PC-9 (cell line): ENCODE measurements at places on chromosomes 4 and X. TPM values are rescaled to one million over a fixed set of nuclear protein-coding genes. Genes with fewer than 3 reads are reported as not detected.

BRS3 gene
- not detected in 2 replicates for total RNA-seq

DNA sequence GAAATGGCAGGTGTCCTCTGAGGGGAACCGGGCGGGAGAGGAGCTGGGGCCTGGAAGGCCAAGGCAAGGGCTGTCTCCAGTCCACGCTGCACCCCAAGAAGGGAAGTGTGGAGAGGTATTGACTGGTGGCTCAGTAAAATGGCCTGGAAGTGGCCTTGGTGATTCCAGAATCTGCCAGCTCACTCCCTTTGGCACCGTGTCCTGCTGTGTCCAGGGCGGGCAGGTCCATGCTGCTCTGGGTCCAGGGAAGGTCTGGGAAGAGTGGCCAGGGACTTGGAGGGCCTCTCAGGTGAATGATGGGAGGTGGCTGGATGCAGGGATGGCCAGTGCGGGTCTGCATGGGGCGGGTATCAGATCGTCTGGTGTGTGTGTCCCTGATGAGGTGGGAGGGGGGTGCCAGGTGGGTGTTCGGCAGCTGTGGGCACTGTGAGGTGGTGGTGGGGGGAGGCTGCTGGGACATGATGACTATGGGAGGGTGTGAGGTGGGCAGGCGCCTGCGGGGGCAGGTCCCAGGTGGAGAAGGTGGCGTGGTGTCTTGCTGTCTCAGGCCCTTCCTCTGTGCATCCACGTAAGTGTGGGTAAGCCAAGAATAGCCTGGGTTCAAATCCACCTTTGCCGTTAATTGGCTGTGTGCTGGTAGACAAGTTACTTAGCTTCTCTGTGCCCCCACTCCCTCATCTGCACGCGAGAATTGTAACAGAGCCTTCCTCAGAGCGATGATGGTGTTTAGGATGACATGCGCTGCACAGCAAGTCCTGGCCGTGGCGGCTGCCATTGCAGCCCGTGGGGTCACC lies 17.7 kb downstream of the RGS12 start:
- no peak overlapping the region for H3K4me3 ChIP-seq
- DNase-seq, result no peak
- H3K4me1 ChIP-seq, result peaks cover 23% of the 10 kb centered on the region
- H3K27ac ChIP-seq, result no peak overlapping the region

SPANXB1 gene
- 24.3 and 31.4 TPM in 2 replicates for total RNA-seq

- no peak overlapping the region for H3K27ac ChIP-seq
- peak; percentile 42 for DNase-seq
- no peak overlapping the region for H3K4me3 ChIP-seq
- H3K27me3 ChIP-seq, result no peaks in the 10 kb centered on the region
Measured at GRCh38 chrX:154136627-154137161, 7.3 kb upstream of the OPN1LW start.

TREX2 gene
- 2.0 and 2.3 TPM in 2 replicates for total RNA-seq

GRCh38 chr4:25233194-25233593 lies 639 bp upstream of the PI4K2B start:
- H3K27ac ChIP-seq, result no peak overlapping the region
- no peaks in the 10 kb centered on the region for H3K36me3 ChIP-seq
- peaks cover 5% of the 10 kb centered on the region for H3K4me1 ChIP-seq
- H3K27me3 ChIP-seq, result no peaks in the 10 kb centered on the region
- no peak for DNase-seq
- peak overlapping the region; percentile 78 for H3K4me3 ChIP-seq

GRCh38 chrX:101507372-101507771 lies 22.1 kb downstream of the ARMCX4 start:
- no peak overlapping the region for H3K4me3 ChIP-seq
- H3K27me3 ChIP-seq, result no peaks in the 10 kb centered on the region
- H3K36me3 ChIP-seq, result no peaks in the 10 kb centered on the region

DNA sequence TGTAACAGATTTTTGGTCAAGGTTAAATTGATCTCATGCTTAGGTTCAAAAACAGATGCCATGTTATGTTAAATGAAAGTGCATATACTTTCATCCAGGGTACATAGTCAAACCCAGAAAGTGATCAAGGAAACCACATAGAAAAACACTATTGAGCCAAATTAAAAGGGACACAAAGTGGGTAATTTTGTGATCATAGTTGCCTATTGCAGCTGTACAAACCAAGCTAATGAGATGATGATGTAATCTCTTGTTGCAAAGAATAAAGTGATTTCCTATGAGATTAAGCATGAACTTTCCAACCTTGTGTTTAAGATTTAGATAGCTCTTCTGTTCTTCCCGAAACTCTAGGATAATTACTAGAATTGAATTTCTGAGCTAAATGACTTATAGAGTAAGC lies 20.2 kb upstream of the LIMCH1 start:
- DNase-seq, result no peak
- H3K4me3 ChIP-seq, result no peak overlapping the region
- H3K36me3 ChIP-seq, result no peaks in the 10 kb centered on the region
- no peaks in the 10 kb centered on the region for H3K27me3 ChIP-seq
- no peaks in the 10 kb centered on the region for H3K4me1 ChIP-seq
- no peak overlapping the region for H3K27ac ChIP-seq

DNA sequence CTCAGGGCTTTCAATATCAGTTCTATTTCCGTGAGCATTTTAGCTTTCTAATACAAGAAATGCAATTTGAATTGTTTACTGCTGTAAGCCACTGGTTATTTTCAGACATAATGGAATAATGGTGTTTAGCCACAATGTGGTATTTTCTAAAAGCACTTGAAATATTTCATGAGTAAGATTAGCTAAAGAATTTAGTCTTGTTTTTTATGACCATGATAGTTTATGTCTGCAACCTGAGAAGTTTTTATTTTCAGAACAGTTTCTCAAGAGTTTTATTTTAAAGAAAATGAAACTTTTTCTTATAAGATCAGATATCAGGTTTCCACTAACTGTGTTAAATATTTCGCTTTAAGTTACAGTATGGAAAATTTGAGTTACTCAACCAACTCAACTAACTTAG lies 60.2 kb downstream of the SLIT2 start:
- no peaks in the 10 kb centered on the region for H3K27me3 ChIP-seq
- no peaks in the 10 kb centered on the region for H3K36me3 ChIP-seq
- no peaks in the 10 kb centered on the region for H3K4me1 ChIP-seq
- no peak for DNase-seq
- H3K27ac ChIP-seq, result no peak overlapping the region

DNA sequence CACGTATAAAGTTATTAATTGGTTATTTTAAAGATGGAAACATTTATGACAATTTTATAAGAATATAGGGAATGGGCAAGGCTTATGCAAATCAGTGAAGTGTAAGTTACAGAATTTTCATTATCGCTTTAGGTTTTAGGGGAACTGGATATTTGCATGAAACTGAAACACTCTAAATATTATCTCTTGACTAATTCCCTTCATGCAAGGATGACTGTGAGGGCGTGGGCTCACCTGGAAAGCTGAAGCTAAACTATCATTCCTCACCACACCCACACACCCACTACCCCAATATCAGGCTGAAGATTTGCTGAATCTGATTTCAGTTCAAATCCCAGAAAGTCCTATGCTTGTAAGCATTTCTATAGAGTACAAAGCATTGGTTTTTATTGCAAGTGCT lies 81.7 kb upstream of the ARHGAP24 start:
- H3K4me3 ChIP-seq, result no peak overlapping the region
- no peak for DNase-seq
- H3K27me3 ChIP-seq, result no peaks in the 10 kb centered on the region
- no peaks in the 10 kb centered on the region for H3K4me1 ChIP-seq
- no peak overlapping the region for H3K27ac ChIP-seq

- H3K36me3 ChIP-seq, result no peaks in the 10 kb centered on the region
- DNase-seq, result peak; percentile 77
- H3K4me3 ChIP-seq, result no peak overlapping the region
- H3K27ac ChIP-seq, result no peak overlapping the region
Measured at GRCh38 chrX:68929332-68930150, 100.7 kb downstream of the EFNB1 start.

- H3K4me3 ChIP-seq, result no peak overlapping the region
- no peaks in the 10 kb centered on the region for H3K27me3 ChIP-seq
- H3K27ac ChIP-seq, result no peak overlapping the region
- DNase-seq, result no peak
Measured at GRCh38 chr4:185600801-185601434, 65.6 kb upstream of the PDLIM3 start.

DNA sequence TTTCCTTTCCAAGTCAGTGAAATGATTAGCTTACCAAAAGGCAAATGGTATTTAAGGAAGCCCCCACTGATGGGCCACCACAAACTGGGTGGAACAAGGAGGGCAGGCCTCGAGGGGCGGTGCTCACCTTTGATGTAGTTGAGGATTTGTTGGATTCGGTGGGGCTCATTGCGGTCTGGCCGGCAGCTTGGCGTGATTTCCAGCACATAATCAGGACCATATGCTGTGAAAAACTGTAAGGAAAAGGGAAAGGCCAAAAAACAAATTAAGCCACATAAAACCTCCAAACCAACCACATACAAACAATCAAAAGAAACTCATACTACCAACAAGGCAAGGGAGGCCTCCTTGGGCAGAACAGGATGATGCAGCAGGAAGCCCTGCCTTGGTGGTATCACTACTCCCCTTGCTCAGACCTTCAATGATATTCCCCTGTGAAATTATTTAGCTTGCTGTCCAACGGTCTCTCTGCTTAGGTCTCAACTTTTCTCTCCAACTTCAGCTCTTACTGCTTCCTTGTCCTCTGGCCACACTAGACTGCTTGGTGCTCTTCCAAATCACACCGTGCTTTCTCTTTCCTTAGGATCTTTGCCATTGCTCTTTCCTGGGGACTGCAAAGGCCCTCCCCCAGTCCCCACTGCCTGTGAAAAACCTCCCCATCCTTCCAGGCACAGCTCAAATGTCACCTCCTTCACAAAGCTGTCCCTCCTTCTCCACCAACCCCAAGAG lies 46.1 kb upstream of the CITED1 start:
- no peak overlapping the region for H3K27ac ChIP-seq
- H3K4me1 ChIP-seq, result no peaks in the 10 kb centered on the region
- H3K4me3 ChIP-seq, result no peak overlapping the region
- no peaks in the 10 kb centered on the region for H3K27me3 ChIP-seq
- no peaks in the 10 kb centered on the region for H3K36me3 ChIP-seq

DNA sequence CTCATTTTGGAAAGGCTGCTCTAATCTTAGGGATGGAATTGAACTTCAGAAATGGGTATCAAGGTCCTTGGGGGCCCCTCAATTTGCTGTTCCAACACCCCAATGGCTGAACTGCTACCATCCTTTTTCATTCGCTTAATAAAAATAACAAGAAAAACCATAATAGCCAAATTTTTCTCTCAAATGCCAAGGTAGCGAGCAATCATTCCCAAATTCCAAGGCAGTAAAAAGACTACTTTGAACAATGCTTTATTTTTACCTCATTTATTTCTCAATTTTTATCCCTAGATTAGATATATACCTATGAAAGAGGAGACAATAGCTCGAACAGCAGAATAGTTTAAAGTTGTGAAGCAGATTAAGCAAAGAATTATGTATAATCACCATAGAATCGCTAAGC lies 323.4 kb upstream of the SLC7A11 start:
- H3K27ac ChIP-seq, result no peak overlapping the region
- H3K4me1 ChIP-seq, result no peaks in the 10 kb centered on the region
- no peaks in the 10 kb centered on the region for H3K27me3 ChIP-seq
- no peak overlapping the region for H3K4me3 ChIP-seq
- DNase-seq, result no peak

ING2 gene
- 10.6 and 11.6 TPM in 2 replicates for total RNA-seq

EXOC1L gene
- total RNA-seq, result not detected in 2 replicates

DNA sequence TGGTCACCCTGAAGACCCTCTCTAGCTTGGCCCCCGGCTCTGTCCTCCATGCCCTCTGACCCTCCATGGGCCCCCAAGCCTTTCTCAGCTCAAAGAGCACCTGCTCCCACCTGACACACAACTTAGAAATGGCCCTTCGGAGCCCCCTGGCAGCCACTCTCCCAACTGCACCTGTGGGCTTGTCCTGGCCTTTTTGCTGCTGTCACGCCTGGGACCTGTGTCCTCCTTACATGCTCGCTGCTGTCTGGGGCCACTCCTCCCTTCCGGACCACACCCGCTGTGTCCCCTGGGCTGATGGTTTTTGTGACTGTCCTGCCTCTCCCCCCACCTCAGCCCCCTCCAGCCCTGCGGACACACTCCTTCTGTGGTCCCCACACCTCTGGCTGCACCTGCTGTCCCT lies 106.2 kb upstream of the AFAP1 start:
- no peaks in the 10 kb centered on the region for H3K4me1 ChIP-seq
- H3K27me3 ChIP-seq, result 0 out of 2 replicates have a peak, but pooled peaks cover 2% of the 10 kb centered on the region
- H3K4me3 ChIP-seq, result no peak overlapping the region
- H3K36me3 ChIP-seq, result no peaks in the 10 kb centered on the region
- no peak overlapping the region for H3K27ac ChIP-seq

CTAG1A gene
- total RNA-seq, result not detected in 2 replicates

REPS2 gene
- 15.4 and 29.2 TPM in 2 replicates for total RNA-seq

GRCh38 chr4:150072906-150073714 lies 5.1 kb upstream of the DCLK2 start:
- DNase-seq, result no peak
- no peaks in the 10 kb centered on the region for H3K27me3 ChIP-seq
- no peak overlapping the region for H3K4me3 ChIP-seq
- H3K4me1 ChIP-seq, result peaks cover 8% of the 10 kb centered on the region; the same call in 1 of the 2 replicates
- H3K27ac ChIP-seq, result peak overlapping the region; percentile 63

- no peak overlapping the region for H3K27ac ChIP-seq
- H3K36me3 ChIP-seq, result no peaks in the 10 kb centered on the region
- H3K27me3 ChIP-seq, result no peaks in the 10 kb centered on the region
- H3K4me1 ChIP-seq, result peaks cover 7% of the 10 kb centered on the region; the same call in 1 of the 2 replicates
Measured at GRCh38 chrX:20438871-20439526, 172.3 kb upstream of the RPS6KA3 start.

GRCh38 chr4:100431416-100431815 lies 86.4 kb downstream of the EMCN start:
- no peaks in the 10 kb centered on the region for H3K27me3 ChIP-seq
- H3K27ac ChIP-seq, result no peak overlapping the region
- no peaks in the 10 kb centered on the region for H3K36me3 ChIP-seq
- no peak overlapping the region for H3K4me3 ChIP-seq

ANTXR2 gene
- 2.0 and 3.0 TPM in 2 replicates for total RNA-seq

VCX2 gene
- total RNA-seq, result not detected in 2 replicates

USP26 gene
- not detected in 2 replicates for total RNA-seq

DNA sequence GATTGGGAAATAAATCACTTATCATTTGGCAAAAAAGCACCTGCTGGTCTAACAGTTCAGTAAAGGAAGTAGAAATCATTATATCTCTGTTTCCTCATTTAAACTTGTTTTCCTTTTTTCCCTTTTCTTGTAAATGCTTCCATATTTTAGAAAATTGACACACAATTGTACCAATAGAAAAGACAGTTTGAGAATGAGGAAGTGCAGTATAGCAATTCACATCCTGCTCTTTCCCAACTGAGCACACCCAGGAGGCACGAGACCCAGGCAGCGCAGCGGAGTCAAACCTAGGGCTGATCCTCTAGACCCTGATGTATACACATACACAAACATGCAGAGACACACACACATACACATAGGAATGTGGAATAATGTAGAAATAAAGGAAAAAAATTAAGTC lies 74.8 kb upstream of the PACRGL start:
- H3K36me3 ChIP-seq, result no peaks in the 10 kb centered on the region
- no peak overlapping the region for H3K4me3 ChIP-seq
- H3K27ac ChIP-seq, result no peak overlapping the region
- no peaks in the 10 kb centered on the region for H3K27me3 ChIP-seq
- no peaks in the 10 kb centered on the region for H3K4me1 ChIP-seq

DGAT2L6 gene
- total RNA-seq, result not detected in 2 replicates

- no peak overlapping the region for H3K4me3 ChIP-seq
- H3K27me3 ChIP-seq, result no peaks in the 10 kb centered on the region
- no peak for DNase-seq
Measured at GRCh38 chr4:101853691-101854090, 63.2 kb downstream of the BANK1 start.

GRCh38 chrX:118346258-118347094 lies 570 bp downstream of the WDR44 start:
- no peaks in the 10 kb centered on the region for H3K36me3 ChIP-seq
- H3K27ac ChIP-seq, result peak overlapping the region; percentile 80
- H3K27me3 ChIP-seq, result no peaks in the 10 kb centered on the region
- H3K4me3 ChIP-seq, result peak overlapping the region; percentile 71
- DNase-seq, result no peak

SNX25 gene
- total RNA-seq, result 18.0 and 20.1 TPM in 2 replicates

GPRASP3 gene
- 3.5 and 5.3 TPM in 2 replicates for total RNA-seq
